ENCODE measurements at places on chromosomes 12 and 14.
A peak's percentile ranks its signal among the peaks of the same experiment; 100 is the strongest.

DNA sequence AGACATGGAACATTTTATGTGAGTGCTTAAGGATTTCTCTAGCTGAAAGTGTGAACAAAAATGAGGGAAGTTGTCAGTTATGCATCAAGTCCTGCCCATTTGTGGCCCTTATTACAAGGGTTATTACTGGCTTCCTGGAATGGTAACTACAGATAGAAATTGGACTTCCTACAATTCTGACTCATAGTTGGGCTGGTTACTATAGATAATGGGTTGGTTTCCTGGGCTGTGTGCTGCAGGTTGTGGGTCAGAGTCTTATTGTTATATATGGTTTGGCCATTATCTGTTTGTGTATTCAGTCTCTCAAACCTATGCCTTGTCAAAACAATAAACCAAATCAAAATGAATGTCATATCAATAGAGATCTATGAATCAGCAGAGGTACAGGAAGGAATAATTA lies 313.7 kb downstream of the ADAMTS20 start:
- no peak for DNase-seq

DNA sequence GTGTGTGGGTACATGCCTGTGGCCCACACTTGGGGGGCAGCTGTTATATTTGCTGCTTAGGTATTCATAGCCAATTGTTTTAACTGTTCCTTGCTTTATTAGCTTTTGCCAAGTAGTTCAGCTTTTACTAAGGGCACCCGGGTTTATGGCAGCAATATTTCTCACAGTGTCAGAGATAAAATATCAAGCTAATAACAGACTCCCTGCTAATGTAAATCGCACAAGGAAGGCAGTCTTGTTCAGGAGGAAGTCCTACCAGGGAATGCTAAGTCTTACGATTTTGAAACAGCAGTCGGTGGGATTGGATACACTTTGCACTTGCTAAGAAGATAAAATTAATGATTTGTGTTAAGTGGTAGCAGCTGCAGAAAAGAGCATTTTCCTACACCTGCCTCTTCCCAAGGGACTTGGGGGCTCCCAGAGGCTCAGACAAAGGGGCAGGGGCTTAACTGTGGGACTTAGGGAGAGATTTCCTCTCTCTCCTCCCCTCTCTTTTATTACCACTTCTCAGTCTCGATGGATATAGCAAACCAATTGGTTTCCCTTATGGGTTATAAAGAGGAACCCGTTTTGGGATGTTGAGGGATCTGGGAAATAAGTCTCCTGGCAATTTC lies 175.1 kb downstream of the NRXN3 start:
- no peak for DNase-seq

GRCh38 chr14:57732463-57733285 lies 133.2 kb downstream of the SLC35F4 start:
- peak; percentile 11 for DNase-seq

DNA sequence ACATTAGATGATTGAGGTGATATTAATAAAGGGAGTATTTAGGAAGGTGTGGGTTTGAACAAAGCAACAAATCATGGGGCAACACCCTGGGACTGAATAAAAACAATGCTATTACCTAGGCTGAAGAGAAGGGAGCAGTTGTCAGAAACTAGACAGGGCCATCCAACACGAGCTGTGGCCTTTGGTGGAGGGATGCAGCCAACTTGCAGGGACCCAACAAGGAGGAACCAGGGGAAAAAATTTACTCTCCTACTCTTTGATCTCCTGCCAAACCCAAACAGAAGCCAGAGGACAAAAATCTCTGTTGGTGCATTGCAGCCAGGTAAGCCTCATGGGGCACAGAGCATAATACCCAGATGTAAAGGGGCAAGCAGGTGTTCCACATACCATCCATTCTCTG lies 12.0 kb downstream of the SLC39A2 start:
- no peak for DNase-seq

DNA sequence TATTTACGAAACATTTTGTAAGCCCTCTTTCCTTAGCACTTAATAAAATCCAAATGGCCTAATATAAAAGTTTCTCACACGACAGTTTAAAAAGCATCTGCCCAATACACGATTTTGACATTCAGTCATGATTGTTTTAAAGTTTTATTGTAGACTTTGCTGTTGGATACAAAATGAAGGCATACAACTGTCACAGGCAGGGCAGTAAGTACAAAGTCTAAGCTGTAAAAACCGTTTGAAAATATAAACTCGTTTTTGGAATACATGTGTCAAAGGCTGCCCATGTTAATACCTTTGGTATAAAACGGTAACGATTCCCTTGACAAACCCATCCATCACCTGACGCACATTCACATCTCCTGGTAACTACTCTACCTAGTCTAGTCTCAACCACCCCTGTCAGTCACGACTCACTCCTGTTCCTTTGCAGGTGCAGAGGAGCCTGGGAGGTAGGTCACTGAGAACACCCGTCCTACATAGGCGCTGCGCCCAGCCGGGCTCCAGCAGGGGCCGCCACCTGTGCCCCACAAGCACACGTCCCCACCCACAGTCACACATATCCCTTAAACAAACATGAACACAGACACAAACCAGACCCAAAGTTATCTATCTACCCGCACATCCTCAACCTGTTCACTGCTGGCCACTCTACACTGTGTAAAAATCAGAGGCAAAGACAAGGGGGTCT lies 27.1 kb downstream of the KCTD10 start:
- DNase-seq = no peak

DNA sequence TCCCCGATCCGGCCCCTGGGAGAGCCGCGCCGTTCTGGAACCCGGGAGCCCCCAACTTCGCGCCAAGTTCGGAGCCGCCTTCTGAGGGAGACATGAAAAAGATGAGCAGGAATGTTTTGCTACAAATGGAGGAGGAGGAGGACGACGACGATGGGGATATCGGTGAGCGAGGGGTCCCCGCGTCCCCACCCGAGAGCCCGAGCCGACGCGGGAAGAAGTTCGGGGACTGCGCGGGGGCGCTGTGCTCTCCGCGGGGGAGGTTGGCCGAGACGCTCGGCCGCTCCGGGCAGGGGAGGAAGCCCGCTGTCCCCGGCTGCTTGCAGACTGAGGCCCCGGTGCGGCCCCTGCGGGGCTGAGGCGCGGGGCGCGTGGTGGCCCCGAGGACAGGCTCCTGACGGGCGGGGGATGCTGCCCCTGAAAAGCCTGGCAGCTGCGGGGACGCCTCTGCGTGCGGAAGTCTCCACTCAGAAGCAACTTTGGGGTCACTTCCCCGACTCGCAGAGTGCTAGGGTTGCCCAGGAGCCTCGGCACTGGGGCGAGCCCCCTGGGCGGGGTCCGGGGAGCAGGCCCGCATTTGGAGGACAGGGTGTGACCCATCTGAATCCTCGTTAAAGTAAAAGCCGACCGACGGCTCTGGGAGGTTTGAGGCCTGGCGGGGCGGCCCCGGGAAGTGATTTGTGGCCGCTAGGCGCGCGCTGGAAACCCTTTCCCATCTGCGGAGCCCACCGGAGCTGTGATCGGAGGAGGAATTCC lies 511 bp downstream of the ANO6 start:
- DNase-seq = no peak

DNA sequence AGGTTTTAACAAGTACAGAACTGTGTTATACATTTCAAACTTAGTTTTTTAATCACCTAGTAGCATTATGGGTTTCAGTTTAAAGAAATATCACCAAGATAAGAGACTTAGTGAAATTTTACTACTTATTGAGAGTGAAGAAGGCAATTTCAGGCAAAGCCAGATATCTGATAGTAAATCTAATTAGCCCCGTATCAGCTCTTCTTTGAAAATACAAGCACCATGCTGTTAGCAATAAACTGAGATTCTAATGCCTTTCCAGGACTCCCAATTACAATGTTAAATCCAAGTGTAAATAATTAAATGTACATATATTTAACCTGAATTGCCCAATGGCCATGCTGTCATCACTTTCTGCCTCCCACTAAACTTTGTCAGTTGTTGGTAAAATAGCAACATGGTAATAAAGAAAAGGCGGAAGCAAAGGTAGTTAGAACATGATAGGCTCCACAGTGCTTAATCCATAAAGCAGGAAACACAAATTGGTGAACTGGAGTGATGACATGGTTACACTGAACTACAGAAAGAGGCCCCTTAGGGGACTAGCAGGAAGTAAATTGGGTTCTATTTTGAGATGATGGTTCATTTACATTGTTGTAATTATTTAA lies 646.1 kb downstream of the C12orf50 start:
- no peak for DNase-seq

DNA sequence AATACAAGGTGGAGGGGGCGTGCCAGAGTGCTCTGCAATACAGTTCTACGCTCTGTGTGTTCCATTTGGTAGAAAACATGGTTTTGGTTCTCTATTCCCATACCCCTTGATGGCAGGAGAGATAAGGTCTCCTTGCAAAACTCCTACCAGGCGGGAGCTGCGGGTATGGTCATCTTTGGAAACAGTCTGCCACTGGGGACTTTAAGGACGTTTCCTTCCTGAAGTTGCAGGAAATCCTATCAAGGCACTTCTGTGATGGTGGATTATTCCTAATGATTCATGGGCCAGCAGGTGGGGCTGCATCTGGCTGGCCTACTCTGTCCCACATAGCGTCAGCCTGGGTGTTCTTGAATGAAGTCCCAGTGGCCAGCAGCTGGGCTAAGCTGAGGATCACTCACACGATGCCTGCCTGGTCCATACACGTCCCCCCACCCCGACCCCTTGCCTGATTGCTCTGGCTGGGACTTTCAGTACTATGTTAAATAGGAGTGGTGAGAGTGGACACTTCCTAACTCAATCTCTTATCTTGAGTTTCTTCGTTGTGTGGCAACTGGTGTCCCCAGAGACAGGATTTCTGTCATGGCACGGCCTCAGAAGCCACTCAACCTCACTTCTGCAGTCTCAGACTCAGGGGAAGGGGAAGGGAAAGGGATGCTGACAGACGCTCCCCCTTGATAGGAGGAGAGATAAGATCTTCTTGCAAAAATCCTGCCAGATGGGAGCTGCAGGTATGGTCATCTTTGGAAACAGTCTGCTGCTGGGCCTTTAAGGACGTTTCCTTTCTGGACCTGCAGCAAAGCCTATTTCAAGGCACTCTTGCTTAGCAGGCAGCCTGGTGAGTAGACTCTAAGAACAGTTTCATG lies 61.0 kb upstream of the FKBP4 start:
- DNase-seq = no peak

DNA sequence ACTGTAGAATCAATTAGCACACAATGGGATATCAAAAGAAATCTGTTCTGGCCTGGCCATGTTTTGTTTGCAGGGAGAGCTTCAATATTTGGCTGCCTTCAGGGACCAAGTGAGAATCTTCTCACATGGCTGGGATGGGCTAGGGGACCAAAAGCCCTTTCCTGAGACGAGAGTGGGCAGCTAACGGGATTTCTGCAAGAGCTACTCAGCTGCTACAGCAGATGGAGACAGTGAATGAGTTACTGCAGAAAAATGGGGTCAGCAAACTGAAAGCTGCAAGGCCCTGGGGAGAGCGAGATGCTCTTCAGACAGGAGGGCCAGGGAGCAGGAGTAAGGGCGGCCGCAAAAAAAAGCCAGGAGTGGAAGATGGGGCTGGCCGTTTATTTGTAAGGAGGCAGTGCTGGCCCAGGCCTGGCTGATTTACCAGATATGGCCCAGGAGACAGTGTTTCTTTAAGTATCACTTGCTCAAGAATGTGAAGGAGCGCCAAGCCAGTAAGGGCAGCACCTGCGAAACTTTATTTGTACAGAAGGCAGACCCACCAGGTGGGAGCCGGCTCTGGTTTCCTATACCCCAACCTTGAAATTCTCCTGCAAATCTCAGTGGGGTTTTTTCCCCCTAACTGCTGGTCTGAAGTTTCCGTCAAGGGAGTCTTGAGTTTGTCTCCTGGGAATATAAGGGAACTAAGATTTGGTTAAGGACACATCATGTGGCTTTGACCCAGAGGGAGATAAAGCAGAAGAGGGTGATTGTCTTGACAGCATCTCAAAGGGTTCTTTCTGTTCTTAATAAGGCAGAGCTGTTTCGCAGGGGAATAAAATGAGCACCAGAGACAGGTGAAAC lies 57.8 kb downstream of the SSH1 start:
- no peak for DNase-seq

- DNase-seq = peak; percentile 66
These were observed 319.4 kb downstream of the KCNC2 start for GRCh38 chr12:74890237-74890599.

- peak; percentile 11 for DNase-seq
These were observed 12.7 kb downstream of the BDKRB1 start for GRCh38 chr14:96268431-96269358.

DNA sequence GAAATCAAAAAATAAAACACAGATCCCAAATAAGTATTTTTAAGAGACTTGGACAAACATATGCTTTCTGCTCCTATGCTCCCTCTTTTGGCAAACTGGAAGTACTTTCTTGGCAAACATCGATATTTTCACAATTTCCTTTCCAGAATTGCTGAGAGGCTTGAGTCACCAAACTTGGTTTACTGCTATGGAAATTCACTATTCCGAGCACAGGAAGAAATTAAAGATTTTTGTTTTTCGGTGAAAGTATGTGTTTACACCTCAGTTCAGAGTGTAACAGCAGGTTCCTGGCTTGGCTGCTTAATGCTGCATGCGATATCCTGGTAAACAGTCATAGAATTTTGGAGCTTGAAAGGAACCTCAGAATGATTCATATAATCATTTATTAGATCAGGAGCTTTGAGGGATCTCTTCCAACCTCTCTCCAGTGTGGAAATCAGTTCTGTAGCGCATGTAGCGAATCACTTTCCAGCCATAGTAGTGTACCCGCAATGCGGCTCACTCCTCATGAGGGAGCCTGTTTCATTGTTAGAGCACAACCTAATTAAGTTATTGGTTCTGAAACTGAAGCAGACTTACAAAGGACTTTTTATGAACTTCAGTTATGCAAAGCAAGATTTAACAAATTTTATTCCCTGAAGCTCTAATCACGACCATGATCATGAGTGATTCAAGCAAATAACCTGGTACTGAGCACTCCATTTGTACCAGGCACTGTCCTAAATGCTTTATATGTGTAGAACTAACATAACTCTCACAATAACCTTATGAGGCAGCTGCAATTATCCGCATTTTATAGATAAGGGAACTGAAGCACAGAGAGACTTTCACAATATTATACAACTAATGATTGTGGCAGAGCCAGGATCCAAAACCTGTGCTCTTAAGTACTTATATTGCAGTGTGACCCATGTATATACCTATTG lies 56.4 kb upstream of the ATP2A2 start:
- DNase-seq = peak; percentile 52

DNA sequence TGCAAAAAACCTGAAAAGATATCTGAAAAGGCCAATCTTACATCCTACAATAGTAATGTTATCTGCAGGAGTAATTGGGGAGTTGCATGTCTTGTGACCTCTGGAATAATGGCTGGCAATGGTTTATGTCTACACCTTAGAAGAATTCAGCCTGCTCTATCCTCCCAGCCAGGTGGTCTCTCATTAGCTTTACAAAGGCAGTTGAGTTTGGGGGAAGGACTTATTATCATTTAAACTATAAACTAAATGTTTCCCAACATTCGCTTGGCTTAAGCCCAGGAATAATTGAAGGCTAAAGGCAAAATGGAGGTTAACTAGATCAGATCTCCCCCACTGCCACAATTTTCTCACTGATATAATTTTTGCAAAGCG lies 158.4 kb upstream of the SFSWAP start:
- no peak for DNase-seq

Measured in NCI-H446 (cell line).